ENCODE measurements at places on chromosomes 1 and 21.

DNA sequence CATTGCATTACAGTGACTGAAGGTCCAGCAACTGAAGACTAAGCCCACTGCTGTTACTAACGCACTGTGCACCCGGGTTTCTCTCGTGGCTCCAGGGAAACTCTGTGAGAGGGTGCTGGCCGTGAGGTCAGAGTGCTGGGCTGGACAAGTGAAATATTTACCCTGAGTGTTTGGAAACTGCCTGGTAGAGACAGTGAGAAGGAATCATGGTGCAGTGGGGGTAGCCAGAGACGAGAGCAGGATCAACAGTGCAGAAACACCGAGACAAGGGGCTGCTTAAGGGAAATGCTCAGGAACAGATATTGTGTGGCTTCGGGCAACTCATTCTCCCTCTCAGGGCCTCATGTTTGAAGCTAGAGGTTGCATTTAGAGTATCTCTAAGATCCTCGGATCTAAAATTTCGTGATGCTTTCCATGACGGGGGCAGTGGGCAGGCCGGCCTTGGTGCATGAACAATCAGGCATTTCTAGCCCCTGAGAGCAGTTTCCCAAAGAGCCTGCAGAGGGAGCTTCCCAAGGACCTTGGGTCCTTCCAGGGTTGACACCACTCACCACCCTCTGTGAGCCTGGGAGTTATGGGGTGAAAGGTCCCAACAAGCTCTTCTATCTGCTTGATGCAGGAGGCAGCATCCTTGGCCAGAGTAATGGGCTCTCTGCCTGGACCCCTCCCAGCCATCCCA is 9.7 kb downstream of the CD2 start:
- DNase-seq = no peak

GRCh38 chr1:205270764-205271163 is 43.0 kb downstream of the TMCC2 start:
- no peak for DNase-seq

DNA sequence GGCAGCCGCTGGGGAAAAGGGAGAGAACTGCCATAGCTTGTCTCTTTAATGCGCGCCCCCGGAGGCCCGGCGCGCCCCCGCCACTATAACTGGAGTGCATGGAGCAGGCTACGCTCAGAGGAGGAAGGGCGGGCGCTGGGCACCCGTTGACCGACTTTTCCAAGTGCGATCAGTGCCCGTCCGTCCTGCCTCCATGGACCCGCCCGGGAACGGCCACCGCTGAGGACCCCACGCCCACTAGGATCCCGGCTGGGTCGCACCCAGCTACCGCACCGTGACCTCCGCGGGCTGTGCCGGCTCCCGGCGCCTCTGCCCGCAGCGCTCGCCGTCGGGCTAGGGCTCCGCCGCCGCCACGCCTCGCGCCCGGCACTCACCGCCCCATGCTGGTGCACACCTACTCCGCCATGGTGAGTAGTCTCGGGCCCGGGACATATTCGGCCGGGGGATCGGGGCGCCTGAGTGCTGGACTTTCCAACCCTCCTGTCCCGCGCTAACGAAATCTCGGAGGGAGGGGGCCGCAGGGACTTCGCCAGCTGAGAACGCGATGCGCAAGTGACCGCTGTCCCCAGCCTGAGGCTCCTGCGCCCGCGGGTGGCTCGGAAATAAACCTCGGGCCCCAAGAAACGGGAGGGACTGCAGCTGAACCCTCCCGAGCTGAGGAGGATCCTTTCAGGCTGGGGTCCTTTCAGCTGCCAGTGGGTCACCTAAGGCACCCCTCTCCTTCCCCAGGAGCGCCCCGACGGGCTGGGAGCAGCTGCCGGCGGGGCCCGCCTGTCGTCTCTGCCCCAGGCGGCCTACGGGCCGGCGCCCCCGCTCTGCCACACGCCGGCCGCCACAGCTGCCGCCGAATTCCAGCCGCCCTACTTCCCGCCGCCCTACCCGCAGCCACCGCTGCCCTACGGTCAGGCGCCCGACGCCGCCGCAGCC is at the start of gene TFAP2E:
TFAP2E (plus strand) TSS at position 117 of the 927 bp plus-strand sequence; CDS start at position 381, 264 bp downstream.
- DNase-seq = peak; percentile 63

- no peak for DNase-seq
Observed at GRCh38 chr1:36988741-36989193, 45.5 kb downstream of the GRIK3 start.

GRCh38 chr1:162236201-162236600 is 140.5 kb downstream of the SPATA46 start:
- no peak for DNase-seq

DNA sequence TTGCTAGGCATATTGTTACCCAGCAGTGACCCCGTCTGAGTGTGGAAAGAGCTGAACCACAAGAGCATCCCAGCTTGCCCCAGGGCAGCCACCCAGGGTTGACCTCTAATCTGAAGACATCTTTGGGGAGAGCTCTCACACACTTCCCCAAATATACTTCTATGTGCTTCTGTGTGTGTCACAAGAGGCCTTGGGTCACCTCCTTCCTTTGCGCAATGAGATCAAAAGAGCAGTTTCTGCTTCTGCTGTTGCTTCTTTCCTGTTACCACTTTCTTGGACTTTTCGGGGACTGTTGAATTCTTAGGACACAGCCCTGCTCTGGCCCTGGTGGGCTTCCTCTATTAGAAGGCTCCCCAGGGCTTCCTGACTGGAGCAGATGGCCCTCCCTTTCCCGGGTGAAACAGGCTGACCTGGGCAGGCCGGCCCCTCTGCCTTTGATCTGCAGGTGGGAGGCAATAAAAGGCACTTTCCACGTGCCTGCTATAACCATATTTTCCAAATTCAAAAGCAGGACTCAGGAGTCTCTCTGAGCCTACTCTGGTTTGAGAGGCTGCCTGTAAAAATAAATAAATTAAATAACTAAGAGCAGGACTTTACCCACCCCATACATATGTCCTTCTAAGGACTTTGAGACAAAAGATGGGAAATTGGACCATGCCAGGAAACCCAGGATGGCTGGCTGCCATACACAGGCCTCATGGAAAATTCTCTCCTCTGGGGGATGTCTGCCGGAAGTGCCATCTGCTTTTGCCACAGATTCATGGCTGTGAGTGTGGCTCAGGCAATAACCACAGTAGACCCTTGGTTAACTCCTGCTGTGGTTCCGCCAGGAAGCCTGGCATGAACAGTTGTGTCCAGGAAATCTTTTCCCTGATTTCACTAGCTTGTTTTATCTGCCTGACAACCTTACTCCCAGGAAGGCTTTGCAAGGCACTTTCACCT is 28.3 kb upstream of the RCSD1 start:
- DNase-seq = no peak

GRCh38 chr1:52533713-52534112 is 19.2 kb downstream of the TUT4 start:
- no peak for DNase-seq

GRCh38 chr1:36560177-36560576 is 77.5 kb upstream of the CSF3R start:
- DNase-seq = no peak

- DNase-seq = no peak
Observed at GRCh38 chr1:186654741-186655140, 25.5 kb downstream of the PTGS2 start.

GRCh38 chr1:174815036-174815435 is 184.7 kb upstream of the CACYBP start:
- no peak for DNase-seq

GRCh38 chr1:107748531-107748930 is 216.4 kb downstream of the VAV3 start:
- DNase-seq = peak; percentile 12

- peak; percentile 46 for DNase-seq
Observed at GRCh38 chr1:228735871-228736586, 750 bp downstream of the RHOU start.

DNA sequence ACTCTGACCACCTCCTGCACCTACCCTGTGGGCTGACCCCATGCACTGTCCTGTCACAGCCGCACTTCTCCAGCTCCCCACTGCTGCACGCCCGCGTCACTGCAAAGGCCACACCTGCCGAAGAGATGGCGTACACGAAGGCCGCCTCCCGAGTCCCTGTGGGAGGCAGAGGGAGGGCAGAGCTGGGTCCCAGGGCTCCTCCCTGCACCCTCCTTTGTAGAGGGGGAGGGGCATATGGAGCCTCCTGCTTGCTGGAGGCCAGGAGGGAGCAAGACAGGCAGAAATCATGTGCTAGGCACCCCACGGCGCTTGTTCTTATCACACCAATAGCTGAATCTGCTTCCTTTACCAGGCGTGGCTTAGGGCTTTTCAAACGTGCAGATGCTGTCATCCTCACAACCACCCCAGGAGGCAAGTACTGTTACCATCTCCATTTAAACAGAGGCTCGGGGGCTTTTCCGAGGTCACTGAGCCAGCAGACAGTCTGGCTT is 21.4 kb downstream of the WNT4 start:
- no peak for DNase-seq

- DNase-seq = no peak
Observed at GRCh38 chr1:186295980-186296379, 79.1 kb downstream of the TPR start.

GRCh38 chr1:38585460-38585859 is 274.1 kb downstream of the RRAGC start:
- DNase-seq = no peak

- no peak for DNase-seq
Observed at GRCh38 chr1:223674119-223674890, 8.8 kb upstream of the CAPN8 start.

DNA sequence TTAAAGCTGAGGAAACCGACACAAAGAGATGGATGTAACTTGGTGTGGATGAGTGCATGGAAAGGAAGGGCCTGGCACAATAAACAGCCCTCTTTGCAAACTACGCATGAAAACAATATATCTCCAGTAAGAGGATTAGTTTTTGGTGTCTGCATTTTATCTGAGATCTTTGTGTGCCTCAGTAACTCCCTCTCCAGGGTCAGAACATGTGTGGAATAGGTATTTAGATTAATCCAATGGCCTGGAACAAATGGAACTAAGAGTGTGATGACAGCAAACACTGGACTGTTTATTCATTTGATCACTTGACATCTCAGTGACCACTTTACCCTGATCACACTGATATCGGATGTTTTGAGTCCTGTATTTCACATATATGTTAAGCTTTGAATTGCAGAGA is 45.3 kb downstream of the AKNAD1 start:
- DNase-seq = no peak

DNA sequence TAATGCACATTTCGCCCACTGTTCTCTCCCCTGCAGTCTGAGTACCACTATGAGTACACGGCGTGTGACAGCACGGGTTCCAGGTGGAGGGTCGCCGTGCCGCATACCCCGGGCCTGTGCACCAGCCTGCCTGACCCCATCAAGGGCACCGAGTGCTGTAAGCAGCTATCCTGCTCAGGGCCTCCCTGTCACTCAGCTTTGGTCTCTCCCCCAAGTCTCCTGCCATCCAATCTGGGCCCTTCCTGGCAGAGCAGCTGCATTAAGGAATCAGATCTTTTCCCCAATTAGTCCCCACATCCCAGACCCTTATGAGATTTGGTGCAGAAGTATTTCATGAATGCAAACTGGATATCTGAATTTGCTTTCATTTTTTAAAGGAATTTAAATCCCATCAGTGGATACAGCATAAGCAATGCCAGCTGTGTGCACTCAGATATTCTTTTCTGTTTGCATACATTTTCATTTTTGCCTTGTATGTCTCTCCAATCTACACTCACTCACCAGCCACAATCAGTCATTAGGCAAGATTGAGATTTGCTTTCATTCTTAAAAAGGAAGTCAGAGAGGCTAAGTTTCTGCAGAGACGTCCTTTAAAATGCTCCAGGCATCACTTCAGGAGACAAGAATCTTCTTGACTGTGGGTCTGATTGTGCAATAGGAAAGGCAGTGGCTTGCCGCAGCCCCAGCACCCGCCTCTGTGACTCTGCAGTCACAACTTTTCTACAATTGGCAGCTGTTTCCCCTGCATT is 48.1 kb downstream of the ELAPOR1 start:
- no peak for DNase-seq

DNA sequence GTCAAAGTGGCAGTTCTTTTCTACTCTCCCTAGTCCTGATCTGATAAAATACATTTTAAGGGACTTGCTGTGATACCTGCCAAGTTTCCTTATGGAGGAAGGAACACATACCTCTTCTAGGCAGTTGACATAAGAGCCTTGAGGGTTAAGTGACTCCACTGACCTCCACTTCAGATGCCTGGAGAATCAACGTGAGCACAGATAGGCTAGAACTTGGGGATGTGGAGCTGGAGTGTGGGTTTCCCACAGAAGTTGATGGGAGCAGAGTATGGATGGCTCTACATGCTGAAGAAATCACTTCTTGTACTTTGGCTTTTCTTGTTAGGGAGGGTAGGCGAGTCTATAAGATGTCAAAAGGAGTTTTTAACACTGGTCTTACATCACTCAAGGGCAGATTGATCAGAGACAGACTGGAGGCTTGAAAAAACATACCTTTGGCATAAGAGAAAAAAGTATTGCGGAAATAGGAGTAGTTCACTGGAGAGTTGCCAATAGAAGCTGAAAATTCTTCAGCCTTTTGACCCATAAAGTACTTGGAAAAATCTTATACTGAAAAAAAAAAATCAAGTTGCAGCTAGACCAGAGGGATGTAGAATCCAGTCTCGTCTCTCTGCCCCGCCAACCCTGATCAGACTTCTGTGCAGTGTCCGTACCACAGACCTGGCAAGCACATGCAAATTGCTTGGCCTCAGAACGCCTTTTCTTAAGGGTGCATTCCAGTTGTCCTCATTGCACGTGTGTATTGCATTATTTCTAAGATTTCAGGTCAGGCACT is 5.5 kb downstream of the RHOU start:
- no peak for DNase-seq

- DNase-seq = no peak
Observed at GRCh38 chr1:224770336-224770693, 154.2 kb downstream of the CNIH3 start.

GRCh38 chr1:66282343-66282852 is 251.6 kb upstream of the SGIP1 start:
- DNase-seq = no peak

DNA sequence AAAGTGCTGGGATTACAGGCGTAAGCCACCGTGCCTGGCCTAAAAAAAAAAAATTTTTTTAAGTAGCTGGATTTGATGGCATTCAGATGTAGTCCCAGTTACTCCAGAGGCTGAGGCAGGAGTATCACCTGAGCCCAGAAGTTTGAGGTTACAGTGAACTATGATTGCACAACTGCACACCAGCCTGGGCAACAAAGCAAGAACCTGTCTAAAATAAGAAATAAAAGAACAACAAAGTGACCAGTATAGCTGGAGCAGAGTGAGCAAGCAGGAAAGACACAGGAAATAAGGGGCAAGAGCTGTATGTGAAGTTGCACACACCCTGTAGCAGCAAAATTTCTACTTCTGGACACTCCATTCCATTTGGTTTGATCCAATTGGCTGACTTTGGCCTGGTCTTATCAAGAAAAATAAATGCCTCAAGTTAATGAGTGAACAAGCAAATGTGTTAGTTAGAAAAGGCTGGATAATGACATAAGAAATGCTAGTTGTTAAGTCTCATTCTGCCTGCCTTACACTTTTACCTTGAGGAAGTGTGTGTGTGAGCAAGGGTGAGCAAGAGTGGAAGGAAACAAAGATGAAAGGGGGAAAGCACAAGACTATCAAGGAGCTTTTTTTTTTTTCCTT is 7.9 kb downstream of the ATP5IF1 start:
- DNase-seq = no peak

GRCh38 chr1:39960431-39960958 is 5.5 kb downstream of the MFSD2A start:
- DNase-seq = no peak
